ENCODE measurements at places on chromosomes 5 and 9. TPM values are rescaled to one million over a fixed set of nuclear protein-coding genes. Genes with fewer than 3 reads are reported as not detected.

Gene FER
- total RNA-seq = 10.6 TPM

Gene IFNE
- total RNA-seq = 0.12 TPM

Gene ROPN1L
- total RNA-seq = not detected

Gene ZCCHC7
- total RNA-seq = 20.0 TPM

Gene CCNJL
- total RNA-seq = 8.4 TPM

Gene GARNL3
- 32.0 TPM for total RNA-seq

Gene STPG3
- not detected for total RNA-seq

Gene NEURL1B
- total RNA-seq = 20.2 TPM

Gene STC2
- 25.3 TPM for total RNA-seq

Gene DOCK8
- 0.93 TPM for total RNA-seq

Gene F2RL1
- total RNA-seq = 10.6 TPM

GRCh38 chr5:21826884-21827283 lies 1026.3 kb downstream of the CDH12 start:
- no peak for DNase-seq

DNA sequence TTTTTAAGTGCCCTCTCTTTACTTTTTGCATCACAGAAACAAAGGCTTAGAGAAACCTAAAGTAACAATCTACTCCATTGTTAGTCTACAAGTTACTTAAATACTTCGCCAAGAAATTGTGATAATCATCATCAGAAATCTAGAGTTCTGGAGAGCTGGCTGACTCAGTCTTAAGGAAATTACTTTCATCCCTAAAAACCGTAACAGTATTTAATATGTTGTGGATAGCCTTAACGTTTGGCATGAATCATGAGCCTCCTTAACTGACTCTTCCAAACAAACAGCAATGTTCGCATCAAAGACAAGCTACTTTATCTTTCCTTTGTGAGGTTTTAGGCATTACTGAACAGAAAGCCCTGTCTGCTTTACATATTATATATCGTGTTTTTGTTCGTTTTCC lies 128.7 kb downstream of the NIPBL start:
- DNase-seq = no peak

- no peak for DNase-seq
These were observed 294.4 kb downstream of the MARCHF11 start for GRCh38 chr5:15885156-15885555.

DNA sequence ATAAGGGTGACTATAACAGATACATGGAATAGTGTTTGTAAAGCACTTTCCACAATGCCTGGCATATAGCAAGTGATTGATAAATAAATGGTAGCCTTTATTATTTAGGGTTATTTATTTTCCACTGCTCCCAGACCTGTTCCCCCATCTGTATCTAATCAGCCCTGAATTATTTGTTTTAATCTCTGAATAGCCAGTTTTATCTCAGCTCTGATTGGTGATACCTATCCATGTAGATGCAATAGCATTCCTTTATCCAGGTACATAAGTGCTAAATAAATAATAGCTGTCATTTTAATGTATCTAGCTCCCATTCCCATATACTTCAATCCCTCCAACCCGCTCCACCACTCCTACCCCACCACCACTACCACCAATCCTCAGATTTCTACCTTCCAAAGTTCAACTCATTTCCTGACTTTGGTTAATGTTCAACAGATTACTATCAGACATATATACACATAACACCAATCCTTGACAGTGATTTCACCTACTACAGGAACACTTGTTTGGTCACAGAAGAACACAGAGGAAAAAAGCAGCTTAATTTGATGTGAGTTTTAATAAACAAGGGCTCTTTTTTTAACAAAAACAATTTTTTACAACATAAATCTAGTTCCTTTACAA lies 14.0 kb downstream of the PRKAA1 start:
- no peak for DNase-seq

DNA sequence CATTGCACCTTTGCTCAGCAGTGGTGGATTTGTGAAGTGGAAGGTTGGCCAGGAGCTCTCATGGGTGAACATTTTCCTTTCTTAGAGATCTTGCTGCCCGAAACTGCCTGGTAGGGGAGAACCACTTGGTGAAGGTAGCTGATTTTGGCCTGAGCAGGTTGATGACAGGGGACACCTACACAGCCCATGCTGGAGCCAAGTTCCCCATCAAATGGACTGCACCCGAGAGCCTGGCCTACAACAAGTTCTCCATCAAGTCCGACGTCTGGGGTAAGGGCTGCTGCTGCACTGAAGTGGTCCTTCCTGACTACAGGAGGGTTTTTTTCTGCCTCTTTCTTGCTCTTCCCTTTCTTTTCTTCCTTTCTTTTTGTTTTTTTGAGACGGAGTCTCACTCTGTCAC lies 21.8 kb downstream of the QRFP start:
- no peak for DNase-seq

- DNase-seq = no peak
These were observed 2.5 kb downstream of the ARHGAP26 start for GRCh38 chr5:142772446-142773293.

GRCh38 chr9:108953983-108954574 lies 19.9 kb downstream of the ABITRAM start:
- DNase-seq = peak; percentile 42

GRCh38 chr5:65718576-65719310 lies 3.2 kb downstream of the SGTB start:
- DNase-seq = no peak

GRCh38 chr9:121676926-121677325 lies 25.5 kb downstream of the DAB2IP start:
- no peak for DNase-seq

DNA sequence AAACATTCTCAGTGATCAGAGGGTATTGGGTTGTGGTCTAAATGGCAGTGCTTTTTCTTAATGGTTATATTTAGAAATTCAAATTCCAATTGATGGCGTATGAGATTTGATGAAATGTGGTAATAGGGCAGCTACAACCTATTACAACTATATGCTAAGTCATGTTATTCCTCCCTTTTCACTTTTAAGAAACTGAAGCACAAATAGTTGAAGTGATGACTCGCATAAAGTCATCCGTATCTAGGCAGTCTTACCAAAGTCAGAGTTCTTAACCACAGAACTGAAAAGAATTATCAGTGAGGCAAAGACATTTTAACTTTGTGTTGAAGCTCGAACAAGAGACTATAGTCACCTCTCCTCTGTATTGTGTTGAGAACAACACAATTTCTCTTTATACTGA lies 28.2 kb downstream of the C9orf152 start:
- DNase-seq = no peak

DNA sequence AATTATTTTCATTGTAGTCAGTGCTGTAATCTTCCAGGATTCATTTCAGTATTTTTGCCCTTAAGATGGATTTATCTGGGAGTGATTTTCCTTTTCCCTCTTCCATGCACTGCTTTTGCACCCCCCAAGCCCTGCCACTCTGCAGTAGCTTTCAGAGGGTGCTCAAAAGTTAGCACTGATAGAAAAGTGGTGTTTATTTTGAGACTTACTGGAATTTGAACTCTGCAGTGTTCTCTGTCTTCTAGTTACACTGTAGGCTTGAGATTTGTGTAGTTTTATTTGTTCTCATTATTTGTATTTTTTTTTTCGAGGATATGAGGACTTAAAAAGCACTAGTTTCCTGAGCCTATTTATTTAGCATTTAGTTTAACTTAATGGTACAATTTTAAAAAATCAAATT lies 70.5 kb downstream of the HSD17B4 start:
- DNase-seq = no peak

- no peak for DNase-seq
These were observed 313.3 kb downstream of the PIK3R1 start for GRCh38 chr5:68528821-68529273.

- no peak for DNase-seq
These were observed 537.8 kb upstream of the FTMT start for GRCh38 chr5:121313886-121314285.

GRCh38 chr5:178360222-178360925 lies 127.8 kb upstream of the PHYKPL start:
- DNase-seq = no peak

GRCh38 chr9:133401588-133401987 lies 16.2 kb downstream of the REXO4 start:
- DNase-seq = no peak

- no peak for DNase-seq
These were observed 53.9 kb upstream of the TMEM171 start for GRCh38 chr5:73066466-73066865.

GRCh38 chr5:66643387-66643786 lies 47.2 kb downstream of the MAST4 start:
- DNase-seq = no peak

GRCh38 chr5:62954578-62954977 lies 376.0 kb downstream of the LRRC70 start:
- no peak for DNase-seq

- no peak for DNase-seq
These were observed 82.4 kb downstream of the SNCAIP start for GRCh38 chr5:122394284-122394930.

- DNase-seq = no peak
These were observed 20.9 kb upstream of the NSD1 start for GRCh38 chr5:177112589-177113220.

- DNase-seq = no peak
These were observed 49.5 kb upstream of the RNU6ATAC start for GRCh38 chr9:134213881-134214341.

DNA sequence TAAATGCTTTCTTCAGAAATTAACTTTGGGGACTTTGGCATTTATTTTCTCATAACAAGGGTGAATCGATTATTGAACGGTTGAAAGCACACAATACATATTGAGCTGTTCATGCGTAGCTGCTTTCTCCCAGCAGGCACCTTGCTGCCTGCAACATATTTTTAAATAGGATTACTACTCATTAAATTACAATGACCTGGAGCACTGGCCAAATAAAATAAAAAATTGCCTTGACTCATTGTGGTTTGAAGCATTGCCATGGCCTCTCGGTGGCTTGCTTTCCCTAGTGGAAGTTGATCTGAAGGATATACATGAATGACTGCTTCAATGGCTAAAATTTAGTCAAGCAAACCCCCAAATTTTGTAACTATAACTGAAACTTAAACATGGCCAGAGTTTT lies 181.6 kb upstream of the NUDT12 start:
- no peak for DNase-seq

GRCh38 chr5:14450018-14450524 lies 131.5 kb upstream of the OTULINL start:
- no peak for DNase-seq

DNA sequence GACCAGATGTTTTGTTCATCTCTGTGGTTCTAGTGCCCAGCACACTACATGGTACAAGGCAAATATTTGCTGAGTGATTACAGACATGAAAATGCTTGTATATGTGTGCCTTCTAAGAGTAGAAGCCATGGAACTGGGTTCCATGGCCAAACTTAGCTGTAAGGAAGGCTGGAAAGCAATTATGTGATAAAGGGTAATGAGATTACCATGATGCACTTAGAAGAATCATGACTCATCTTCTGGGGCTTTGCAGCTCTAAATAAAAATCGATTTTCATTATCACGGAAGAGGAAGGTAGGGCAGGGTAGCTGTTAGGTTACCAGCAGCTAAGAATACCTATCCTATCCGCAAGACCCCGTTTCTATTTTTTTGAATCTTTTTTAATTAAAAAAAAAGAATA lies 28.0 kb downstream of the RFK start:
- no peak for DNase-seq

DNA sequence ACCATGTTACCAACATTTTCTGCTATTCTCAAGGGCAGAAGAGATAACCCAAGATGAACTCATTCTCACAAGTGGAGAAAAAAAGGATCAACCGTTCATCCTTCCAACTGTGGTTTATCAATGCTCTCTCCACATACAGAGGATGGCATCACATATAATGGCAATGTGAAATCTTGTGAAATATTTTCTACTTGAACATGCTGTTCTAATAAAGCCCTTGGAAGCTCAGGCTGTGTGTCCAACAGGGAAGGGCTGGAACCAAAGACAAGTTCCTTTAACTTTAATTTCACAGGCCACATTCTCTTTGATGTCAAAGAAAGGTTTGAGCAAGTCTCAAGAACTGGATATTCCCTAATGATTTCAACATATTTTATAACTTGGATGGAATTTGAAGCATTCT lies 230.5 kb downstream of the SPOCK1 start:
- no peak for DNase-seq

DNA sequence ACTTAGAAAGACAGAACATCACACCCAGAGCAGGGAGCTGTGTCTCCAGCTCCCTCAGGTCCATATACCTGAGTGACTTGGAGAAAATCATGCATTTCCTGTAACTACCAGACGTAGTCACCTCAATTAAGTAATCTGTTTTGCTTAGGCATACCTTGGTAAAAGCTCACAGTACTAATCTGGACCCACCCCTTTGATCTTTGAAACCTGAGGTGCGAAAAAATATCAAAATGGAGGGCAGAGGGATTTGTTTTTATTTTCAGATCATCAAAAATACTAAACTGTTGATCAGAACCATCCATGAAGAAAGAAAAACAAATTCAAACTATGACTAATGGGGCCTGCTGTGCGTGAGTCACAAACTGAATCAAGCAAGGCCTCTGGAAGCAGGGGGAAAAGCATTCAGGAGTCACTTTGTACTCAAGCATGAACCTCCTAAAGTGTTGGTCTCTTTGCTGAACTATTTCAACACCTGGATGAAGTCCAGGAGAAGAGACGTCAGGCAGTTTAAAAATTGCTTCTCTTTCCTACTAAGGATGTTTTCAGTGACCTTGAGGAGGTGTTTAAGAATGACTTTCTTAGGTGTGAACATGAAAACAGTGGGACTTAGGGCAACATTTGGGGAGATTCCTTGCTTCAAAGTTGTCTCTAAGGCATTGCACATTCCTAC lies 76.3 kb downstream of the MUSK start:
- DNase-seq = no peak
